ENCODE measurements at places on chromosomes 6 and 20. TPM values are rescaled to one million over a fixed set of nuclear protein-coding genes. Genes with fewer than 3 reads are reported as not detected.

Gene MEP1A
- total RNA-seq = not detected

Gene AFG1L
- total RNA-seq = 5.5 TPM

Gene C6orf15
- total RNA-seq = not detected

Gene SLC32A1
- total RNA-seq = not detected

Gene STX11
- 27.5 TPM for total RNA-seq

Gene BTBD3
- total RNA-seq = 9.2 TPM

Gene SYTL3
- total RNA-seq = 61.0 TPM

Gene AKIRIN2
- 35.0 TPM for total RNA-seq

Gene STMND1
- not detected for total RNA-seq

Gene TFAP2D
- total RNA-seq = not detected

Gene NCOA3
- 146 TPM for total RNA-seq

Gene C20orf202
- not detected for total RNA-seq

Gene JPH2
- not detected for total RNA-seq

Gene SLC12A5
- total RNA-seq = 0.49 TPM

Gene BFSP1
- 3.3 TPM for total RNA-seq

Gene SYNDIG1
- total RNA-seq = not detected

Gene ULBP1
- 2.0 TPM for total RNA-seq

Gene IL17A
- not detected for total RNA-seq

Gene ATP6V1G2
- total RNA-seq = 1.4 TPM

Gene ENPP4
- 6.8 TPM for total RNA-seq

Gene LINC00237
- not detected for total RNA-seq

Gene DXO
- 20.8 TPM for total RNA-seq

Gene DAAM2
- total RNA-seq = not detected

Gene NDUFAF4
- 31.5 TPM for total RNA-seq

Gene BANF2
- not detected for total RNA-seq

Gene WFDC12
- not detected for total RNA-seq

All from T-helper 1 cell treated with Interleukin-12 subunit alpha and Interleukin-12 subunit beta and Interleukin-4 antibody, amounts not matched to agents 30 ng/mL and 1 ng/mL, for 36 hours (primary cell).